ENCODE measurements at places on chromosomes 7 and 10.
A peak's percentile ranks its signal among the peaks of the same experiment; 100 is the strongest.

DNA sequence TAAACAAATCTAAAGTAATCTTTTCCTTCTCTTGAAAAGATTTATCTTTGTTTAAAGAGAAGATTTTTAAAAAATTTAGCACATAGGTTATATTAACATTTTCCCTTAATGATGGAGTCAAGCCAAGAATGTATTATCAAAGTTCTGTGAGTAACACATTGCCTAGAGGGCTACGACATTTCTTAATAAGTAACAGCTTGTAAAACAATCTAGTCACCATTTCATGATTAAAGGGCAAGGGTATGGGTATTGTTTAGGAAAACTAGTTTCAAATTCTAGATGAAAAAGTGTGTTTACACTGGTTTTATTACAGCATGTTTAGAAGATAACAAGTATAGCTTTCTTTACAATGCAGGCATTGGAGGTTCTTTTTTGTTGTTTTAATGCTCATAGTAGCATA lies 28.6 kb upstream of the LAMB4 start:
- no peak for DNase-seq

DNA sequence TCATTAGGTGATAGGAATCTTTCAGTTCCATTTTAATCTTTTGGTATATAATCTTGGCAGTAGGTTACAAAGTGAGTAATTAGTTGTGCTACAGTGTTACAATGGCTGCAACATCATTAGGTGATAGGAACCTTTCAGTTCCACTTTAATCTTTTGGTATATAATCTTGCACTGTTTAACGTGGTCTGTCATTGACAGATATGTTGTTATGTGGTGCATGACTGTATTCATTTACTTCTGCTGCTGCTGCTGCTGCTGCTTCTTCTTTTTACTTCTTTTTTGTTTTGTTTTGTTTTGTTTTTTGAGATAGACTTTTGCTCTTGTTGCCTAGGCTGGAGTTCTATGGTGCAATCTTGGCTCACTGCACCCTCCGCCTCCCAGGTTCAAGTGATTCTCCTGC lies 28.6 kb downstream of the ST7 start:
- DNase-seq, result no peak

DNA sequence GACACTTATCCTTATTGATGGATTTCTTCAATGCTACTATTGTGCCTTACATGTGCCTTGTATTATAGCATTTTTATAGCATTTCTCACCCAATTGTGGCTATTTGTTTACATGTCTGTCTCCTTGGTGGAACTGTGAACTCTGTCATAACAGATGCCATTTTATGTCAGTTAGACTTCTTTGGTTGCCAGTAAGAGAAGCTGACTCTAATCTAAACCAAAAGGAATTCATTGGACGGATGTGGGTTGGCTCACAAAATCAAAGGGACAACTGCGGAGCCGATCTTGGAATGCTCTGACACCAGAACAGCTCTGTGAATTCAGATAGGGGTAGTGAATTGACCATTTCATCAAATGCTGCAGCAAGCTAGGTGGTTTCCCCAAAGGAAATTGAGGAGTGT lies 15.0 kb downstream of the GARIN1A start:
- no peak for DNase-seq

DNA sequence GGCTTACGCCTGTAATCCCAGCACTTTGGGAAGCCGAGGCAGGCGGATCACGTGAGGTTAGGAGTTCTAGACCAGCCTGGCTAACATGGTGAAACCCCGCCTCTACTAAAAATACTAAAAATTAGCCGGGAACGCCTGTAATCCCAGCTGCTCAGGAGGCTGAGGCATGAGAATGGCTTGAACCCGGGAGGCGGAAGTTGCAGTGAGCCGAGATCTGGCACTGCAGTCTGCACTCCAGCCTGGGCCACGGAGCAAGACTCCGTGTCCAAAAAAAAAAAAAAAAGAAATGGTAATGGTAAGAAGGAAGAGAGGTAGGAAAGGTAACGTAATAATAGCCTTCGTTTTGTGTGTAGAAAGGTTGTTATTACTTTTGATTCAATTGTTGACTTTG lies 1.2 kb downstream of the HSPA14 start:
- no peak for DNase-seq

- DNase-seq, result no peak
These were observed 180.4 kb downstream of the RNF133 start for GRCh38 chr7:122518488-122518887.

DNA sequence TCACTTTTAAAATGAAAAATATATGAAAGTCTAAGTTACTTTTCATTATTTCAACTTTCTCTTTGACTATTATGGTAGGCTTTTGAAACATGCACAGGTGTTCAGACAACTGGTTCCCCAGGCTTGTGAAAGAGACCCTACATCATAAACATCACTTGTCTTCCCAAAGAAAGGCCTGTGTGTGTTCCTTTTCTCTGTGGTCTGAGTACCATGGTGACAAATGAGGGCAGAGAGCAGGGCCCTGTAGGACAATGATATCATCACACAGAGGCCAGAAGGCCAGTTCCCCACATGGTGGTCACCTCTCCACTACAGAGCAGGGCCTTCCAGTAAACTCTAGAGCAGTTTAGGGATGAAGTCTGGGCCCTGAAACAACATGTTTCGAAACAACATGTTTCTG lies 288.8 kb downstream of the USP6NL start:
- DNase-seq, result no peak

DNA sequence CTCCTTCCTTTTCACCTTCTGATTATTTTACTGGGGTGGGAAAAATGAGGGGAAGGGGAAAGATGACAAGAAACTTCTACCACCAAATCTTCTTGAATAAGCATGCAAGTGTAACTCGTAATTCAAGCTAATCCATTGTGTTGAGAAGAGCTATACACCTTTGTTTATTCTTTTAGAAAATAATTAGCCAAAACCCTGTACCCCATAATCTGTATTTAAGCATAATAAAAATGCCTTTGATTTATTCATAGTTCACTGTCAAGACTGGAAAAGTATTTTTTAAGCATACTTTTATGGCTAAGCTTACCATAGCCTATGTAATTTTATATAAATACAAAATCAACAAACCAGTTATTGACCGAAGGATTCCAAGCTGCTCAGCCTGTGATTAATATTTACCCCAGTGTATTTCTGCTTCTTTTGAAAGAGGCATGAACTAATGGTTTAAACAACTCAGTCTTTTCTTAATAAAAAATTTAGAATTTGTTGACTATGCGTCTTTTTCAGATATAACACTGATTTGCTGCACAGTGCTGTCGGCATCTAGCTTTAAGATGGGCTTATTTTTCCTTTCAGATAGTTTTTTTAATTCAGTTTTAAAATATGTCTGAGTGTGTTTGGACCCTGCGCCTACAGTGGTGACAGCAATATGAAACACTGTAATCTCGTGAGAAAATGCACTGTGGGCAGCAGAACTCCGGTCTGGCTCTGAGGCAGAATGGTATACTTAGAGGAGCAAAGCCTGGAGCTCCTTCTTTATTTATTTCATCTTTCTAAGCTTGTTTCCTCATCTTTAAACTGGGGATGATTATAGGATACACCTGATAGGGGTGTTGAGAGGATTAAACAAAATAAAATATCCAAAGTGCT lies 238.8 kb upstream of the LRGUK start:
- no peak for DNase-seq

- DNase-seq, result no peak
These were observed 19.6 kb downstream of the WIPF3 start for GRCh38 chr7:29825775-29826529.

DNA sequence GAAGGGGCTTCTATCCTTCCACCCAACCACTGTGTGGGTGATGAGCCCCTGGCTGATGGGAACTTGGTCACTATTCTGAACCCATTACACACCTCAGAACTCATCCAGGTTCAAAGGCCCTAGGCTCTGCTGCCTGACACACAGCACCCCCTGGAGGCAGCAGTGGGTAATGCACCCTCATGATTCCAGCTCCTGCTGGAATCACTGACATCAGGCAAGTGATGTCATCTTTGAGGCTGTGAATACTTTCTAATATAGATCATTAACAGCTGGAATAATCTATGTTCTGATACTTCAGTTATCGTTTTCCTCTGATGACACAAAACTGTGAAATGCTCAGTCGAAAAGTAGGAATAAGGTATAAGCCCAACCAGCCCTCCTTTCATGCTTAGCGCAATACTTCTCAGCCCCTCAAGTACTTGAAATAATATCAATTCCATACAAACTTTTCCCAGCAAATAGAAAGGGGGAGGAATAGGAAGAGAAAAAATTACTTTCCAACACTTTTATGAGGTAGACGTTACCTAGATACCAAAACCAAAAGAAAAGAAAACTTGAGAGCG lies 7.5 kb upstream of the RBP3 start:
- peak; percentile 55 for DNase-seq

- no peak for DNase-seq
These were observed 241.5 kb upstream of the IGFBP3 start for GRCh38 chr7:46162609-46163008.

- peak; percentile 62 for DNase-seq
These were observed 44.8 kb downstream of the MYOF start for GRCh38 chr10:93437086-93437945.

- DNase-seq, result no peak
These were observed 103.0 kb downstream of the OAT start for GRCh38 chr10:124315591-124316270.

GRCh38 chr7:115183431-115184057 lies 261.6 kb downstream of the MDFIC start:
- DNase-seq, result no peak

DNA sequence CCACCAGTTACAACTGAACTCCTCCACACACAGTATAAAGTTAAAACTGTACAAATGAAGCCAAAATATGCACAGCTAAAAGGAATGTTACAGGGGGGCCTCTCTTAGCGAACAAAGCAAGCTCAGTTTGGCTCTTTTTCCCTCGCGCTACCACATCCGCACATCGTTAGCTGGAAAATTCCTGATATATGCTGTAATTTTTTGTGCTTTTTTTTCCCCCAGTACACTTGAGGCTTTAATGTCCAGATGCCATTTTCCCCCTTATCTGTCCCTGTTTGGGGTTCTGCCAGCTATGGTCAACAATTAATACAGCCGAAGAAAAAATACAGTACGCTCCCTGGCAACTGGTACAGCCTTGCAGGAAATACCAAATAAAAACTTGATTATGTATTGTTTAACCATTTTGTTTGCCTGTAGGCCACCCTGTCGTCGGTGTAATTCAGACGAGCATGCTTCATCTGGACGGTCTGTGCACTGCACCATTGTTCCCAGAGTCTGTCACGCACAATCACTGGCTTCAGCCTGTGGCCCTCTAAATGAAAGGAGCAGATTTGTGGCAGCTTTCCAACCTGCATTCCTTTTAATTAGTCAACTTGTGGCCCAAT lies 108.1 kb upstream of the FAM133B start:
- DNase-seq, result peak; percentile 91

GRCh38 chr7:81321949-81322348 lies 403.1 kb upstream of the SEMA3C start:
- DNase-seq, result no peak

DNA sequence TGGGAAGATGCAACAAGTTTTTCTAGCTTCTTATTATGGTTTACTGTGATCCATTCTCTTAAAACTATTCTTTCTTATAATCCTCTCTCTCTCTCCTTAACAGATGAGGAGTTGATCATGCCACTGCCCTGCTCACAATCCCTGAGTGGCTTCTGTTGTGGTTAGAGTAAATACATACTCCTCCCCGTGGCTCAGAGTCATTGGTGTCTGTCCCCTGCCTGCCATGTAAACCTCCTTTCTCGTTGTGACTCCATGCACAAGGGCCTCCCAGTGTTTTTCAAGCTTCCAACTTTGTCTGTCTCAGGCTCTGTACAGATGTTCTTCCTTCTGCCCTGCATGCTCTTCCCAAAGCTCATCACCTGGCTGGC lies 20.4 kb downstream of the CCNY start:
- no peak for DNase-seq

- no peak for DNase-seq
These were observed 1.6 kb downstream of the LRRD1 start for GRCh38 chr7:92177362-92177761.

DNA sequence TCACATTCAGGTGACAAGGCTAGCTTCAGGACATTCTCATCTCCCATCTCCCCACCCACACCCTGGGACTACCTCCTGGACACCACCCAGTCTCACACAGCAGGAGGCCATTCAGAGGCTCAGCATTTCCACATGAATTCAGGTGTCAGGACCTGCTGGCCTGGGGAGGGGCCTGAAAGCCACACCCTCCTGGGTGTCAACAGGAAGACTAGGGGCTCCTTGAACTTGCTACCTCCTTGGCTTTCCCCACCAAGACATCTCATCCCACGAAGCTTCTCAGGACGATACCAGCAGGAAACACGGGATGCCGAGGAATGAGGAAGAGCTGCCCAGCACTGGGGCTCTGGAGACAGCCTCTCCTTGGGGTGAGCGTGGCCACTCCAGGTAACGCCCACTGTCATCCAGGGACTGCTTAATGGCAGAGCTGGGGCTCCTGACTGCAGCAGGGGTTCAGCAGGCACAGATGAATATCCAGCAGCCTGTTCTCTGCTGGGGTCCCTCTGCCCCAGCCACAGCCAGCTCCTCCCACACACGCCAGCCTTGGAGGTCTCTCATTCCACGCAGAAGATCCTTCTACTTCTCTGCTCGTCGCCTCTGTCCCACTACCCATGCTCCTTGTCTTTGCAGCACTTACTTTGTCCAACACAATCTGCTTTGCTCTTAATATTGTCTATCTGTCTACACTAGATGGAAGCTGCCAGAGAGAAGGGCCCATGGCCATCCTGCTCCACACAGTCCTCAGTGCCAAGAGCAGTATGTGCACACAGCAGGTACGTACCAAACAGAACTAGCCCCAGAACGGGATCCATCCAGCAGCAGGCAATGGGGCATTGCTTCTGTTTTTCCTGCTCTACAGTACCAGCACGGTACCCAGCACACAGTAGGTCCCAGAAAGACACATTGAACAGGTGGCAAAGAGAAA lies 88.7 kb downstream of the FAM53B start:
- no peak for DNase-seq

GRCh38 chr10:48445932-48446331 lies 139.5 kb downstream of the MAPK8 start:
- DNase-seq, result no peak

- DNase-seq, result no peak
These were observed 371.8 kb upstream of the KCND2 start for GRCh38 chr7:119900996-119901672.

- no peak for DNase-seq
These were observed 506.4 kb upstream of the C7orf33 start for GRCh38 chr7:148084138-148084537.

DNA sequence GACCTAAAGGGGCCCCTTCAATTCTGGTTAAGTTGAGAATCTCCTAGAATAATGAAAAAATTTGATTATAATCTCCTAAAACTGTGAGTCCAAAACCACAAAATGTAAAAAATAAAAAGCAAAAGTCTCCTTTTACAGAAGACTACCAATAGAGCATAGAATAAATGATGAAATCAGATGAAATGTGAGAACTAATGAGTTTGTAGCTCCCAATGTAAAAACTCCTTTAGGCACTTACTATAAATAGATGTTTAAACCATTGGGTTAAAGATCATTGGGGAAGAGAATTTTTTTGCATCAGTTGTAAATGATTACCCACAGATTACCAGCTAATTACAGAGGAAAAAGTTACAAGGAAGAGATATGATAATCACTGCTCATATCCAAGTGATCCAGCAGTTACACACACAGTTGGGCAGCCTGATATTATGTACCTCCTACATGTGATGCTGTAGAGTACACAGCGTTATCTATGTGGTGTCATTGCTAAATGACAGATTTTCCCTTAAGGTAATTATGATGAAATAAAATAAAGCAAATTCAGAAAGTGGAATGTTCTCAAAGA lies 282.7 kb upstream of the SEMA3D start:
- DNase-seq, result no peak

- peak; percentile 82 for DNase-seq
These were observed 7.9 kb downstream of the ESYT2 start for GRCh38 chr7:158821171-158822031.

All from dermis microvascular lymphatic vessel endothelial cell (primary cell).